ENCODE measurements at places on chromosomes 7 and 10. TPM values are rescaled to one million over a fixed set of nuclear protein-coding genes. Genes with fewer than 3 reads are reported as not detected.
A peak's percentile ranks its signal among the peaks of the same experiment; 100 is the strongest.

The TEX36 gene
- total RNA-seq, result not detected

The EDRF1 gene
- 27.3 TPM for total RNA-seq

The PNPLA8 gene
- total RNA-seq, result 48.3 TPM

The AKR1C8 gene
- total RNA-seq, result not detected

The TEX47 gene
- not detected for total RNA-seq

The ARID5B gene
- 56.8 TPM for total RNA-seq

The EPDR1 gene
- total RNA-seq, result 12.2 TPM

The PPP1R9A gene
- total RNA-seq, result 25.7 TPM

The UPK3BL1 gene
- total RNA-seq, result 31.7 TPM

The SPDYE5 gene
- total RNA-seq, result not detected

The KLHL7 gene
- 39.4 TPM for total RNA-seq

The LRRC72 gene
- not detected for total RNA-seq

The SH3PXD2A gene
- total RNA-seq, result 10.6 TPM

GRCh38 chr7:67267914-67268313, 271.3 kb downstream of the TYW1 start:
- no peak for DNase-seq

DNA sequence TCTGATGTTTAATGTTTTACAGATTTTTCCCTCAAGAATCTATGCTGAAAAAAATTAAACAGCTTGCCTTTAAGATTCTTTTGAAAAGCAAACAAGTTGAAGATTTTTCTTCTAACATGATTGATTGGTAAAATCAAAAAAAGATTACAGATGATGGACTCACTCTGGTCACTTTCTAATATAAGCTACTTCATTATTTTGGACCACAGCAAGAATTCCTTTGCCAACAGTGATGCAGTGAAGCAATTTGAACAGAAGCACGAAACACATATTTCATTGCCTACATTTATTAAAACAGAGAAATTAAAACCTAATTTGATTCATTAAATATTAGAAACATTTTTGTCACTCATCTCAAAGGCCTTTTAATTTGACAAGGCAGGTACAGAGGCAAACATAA, 82.1 kb upstream of the SGCE start:
- no peak for DNase-seq

- DNase-seq, result peak; percentile 87
These were observed 14.7 kb upstream of the NXPH1 start for GRCh38 chr7:8418629-8419245.

DNA sequence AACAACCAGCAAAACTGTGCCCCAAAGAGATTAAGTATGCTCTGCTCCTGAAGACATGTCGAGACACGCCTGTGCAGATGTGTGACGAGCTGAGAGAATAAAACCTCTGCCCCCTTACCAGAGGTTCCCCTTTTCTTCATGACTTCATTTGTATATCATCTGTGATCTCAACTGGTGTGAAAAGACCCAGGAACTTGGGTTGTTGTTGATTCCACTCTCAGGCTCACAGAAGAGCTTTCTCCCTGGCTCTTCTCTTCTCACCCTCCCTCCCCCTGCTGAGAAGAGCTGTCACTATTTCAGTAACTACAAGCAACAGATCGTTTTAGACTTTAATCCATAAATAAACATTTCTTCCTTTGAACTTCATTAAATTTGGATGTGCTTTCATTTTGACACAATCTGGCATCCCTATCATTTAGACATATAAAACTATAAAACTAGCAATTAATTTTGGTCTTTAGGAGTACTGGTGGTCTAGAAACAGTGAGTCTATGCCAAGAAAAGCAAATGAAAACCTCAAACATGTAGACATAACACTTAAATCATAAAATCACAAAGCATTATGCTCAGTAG, 179.3 kb upstream of the FZD8 start:
- no peak for DNase-seq

DNA sequence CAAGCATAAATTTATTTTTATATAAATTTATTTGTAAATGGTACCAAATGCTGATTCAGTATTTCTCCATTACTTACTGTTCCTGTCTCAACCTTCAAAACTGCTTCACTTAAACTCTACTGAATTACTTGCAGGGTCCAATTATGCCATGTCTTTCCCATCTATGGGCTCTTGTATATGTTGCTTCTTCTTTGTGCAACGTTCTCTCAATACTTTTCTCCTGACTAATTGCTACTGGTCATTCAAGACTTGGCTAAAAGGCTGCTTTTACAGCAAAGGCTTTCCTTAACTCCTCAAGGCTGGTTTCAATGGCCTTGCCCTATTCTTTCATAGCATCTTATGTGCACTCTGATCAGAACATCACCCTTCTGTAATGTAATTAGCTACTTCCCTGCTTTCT, 67.9 kb downstream of the RNLS start:
- no peak for DNase-seq

DNA sequence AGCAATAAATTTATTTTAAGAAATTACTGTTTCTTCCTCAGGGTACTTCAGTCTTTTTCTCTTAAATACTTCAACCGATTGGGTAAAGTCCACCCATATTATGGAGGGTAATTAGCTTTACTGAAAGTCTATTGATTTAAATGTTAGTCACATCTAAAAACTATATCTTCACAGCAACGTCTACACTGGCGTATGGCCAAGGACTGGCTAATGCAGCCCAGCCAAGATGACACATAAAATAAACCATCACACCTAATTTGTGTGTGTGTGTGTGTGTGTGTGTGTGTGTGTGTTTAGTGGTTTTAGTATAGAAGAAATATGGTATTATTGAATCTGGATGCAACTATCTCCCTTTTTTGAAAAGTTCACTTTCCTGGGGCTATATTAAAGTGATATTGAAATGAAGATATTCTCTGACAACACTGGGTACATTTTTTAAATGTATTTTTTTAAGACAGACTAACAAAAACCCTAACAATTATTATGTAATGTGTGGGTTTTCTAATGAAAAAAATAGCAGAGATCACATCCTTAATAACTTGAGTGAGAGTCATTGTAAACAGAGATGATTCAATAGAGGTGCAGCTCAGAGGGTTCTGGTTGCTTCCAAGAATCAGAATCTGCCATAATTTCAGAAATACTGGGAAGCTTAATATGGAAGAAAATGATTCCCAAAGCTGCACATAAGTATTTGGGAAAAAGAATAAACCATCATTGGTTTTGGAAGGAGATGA, 584.2 kb upstream of the MBL2 start:
- no peak for DNase-seq

- no peak for DNase-seq
These were observed 490.8 kb downstream of the TNS3 start for GRCh38 chr7:47091141-47091540.

DNA sequence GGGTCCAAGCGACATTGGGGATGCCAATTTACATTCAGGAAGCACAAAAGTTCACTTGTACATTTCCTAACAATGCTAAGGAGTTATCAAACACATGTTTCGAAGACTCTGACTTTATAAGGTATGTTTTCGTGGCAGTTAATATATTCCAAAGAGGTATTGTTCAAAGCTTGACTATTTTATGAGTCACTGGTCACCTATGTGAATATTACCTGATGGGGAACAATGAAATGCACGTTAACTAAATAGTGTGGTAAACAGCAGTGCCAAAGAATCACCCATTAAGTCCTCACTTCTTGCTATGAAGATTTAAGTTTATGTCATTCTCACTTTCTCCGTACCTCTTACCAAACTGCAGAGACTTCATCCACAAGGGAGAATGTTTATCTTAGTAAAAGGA, 550.2 kb downstream of the SORCS1 start:
- DNase-seq, result no peak

GRCh38 chr10:72694476-72695369, 2.8 kb downstream of the MCU start:
- peak; percentile 47 for DNase-seq

DNA sequence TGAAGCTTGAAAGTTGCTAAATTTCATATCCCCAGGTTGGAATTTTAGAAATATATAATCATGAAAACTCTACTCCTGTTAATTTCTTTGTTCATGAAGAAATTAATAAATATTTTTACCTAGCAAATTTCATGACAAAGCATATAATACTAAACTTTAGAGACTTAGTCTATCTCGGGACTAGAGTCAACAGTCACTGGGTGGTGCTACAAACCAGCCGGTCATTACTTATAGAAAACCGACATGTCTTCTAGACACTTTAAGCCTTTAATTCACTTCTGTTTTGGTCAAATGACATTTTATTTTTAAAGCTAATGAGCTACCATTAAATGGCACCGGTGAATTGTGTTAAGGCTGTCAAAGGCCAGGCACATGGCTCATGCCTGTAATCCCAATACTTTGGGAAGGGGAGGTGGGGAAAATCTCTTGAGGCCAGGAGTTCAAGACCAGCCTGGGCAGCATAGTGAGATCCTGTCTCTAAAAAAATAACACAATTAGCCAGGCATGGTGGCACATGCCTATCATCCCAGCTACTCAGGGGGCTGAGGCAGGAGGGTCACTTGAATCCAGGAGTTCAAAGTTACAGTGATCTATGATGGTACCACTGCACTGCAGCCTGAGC, 270.1 kb downstream of the CACNA2D1 start:
- no peak for DNase-seq

DNA sequence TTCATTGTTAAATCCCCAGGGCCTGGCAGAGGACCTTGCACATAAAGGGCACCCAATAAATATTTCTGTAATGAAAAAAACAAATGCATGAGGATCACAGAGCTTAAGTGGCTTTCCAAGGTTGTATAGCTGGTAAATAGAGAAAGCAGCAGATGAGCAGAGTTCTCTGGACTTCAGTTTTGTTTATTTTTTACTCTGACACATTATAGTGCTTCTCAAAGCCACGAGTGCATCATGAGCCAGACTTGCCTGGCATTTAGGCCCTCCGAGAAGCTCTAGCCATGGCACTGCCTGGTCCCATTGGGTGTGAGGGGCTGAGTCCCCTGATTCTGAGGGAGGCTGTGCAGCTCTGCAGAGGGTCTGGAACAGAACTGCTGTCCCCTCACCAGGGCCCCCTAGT, 87.2 kb upstream of the ZNF32 start:
- DNase-seq, result no peak

- no peak for DNase-seq
These were observed 266.1 kb upstream of the KLF6 start for GRCh38 chr10:4051011-4051640.

- DNase-seq, result no peak
These were observed 269.4 kb downstream of the CXCL12 start for GRCh38 chr10:44115516-44115915.

- no peak for DNase-seq
These were observed 64.2 kb upstream of the SH2B2 start for GRCh38 chr7:102222445-102222844.

- no peak for DNase-seq
These were observed 161.1 kb upstream of the SVIL start for GRCh38 chr10:29795850-29796249.

GRCh38 chr10:124643330-124644009, 100.7 kb downstream of the FAM53B start:
- DNase-seq, result no peak

DNA sequence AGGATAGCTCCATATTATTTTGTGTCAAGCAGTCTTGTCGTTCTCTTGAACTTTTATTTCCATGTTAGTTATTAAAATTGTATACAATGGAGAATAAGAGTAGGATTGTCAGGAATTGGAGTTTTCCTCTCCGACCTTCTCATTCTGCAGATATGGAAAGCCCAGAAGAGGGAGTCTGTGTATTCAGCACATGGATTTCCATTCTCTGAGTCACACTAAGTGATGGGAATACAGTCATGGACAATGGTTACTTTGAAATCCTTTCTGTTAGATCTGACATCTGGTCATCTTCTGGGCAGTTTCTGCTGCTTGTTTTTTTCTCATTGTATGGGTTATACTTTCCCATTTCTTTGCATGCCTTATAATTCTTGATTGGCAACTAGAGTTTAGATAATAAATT, 5.0 kb upstream of the TASOR2 start:
- DNase-seq, result no peak

DNA sequence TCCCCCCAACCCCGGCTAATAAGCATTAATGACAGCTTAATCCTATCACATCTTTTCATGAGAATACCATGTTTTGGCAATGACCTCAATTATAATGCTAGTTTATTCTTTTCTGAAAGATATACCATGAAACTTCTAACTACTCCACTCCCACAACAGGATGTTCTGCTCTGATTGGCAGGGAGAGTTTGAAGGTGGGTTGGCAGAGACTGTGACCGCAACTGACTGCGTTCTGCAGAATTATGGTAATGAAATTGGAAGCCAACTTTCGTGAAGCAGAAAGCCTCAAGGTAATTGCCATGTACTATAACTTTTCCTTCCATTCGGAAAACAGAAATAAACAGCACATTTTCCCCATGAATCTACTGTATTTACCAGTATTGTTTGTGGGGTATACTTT, 288.2 kb upstream of the SEMA3D start:
- no peak for DNase-seq

DNA sequence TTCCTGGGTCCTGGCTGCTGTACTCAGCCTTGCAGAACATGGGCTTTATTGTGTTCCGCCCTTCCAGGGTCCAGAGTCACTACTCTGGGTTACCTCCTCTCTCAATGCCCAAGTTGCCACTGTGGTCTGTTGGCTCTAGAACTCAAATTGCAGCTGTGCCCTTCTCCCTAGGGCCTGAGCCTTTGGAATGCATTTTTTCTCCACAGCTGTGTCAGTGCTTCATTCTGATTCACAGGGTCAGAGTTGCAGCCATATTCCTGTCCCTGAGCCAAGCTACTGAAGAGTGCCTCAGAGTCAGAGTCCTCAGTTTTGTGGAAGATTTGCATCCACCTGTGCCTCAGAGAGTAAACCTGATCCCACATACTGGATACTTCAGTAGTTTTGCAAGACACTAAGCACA, 167.5 kb downstream of the ITGB1 start:
- DNase-seq, result no peak

DNA sequence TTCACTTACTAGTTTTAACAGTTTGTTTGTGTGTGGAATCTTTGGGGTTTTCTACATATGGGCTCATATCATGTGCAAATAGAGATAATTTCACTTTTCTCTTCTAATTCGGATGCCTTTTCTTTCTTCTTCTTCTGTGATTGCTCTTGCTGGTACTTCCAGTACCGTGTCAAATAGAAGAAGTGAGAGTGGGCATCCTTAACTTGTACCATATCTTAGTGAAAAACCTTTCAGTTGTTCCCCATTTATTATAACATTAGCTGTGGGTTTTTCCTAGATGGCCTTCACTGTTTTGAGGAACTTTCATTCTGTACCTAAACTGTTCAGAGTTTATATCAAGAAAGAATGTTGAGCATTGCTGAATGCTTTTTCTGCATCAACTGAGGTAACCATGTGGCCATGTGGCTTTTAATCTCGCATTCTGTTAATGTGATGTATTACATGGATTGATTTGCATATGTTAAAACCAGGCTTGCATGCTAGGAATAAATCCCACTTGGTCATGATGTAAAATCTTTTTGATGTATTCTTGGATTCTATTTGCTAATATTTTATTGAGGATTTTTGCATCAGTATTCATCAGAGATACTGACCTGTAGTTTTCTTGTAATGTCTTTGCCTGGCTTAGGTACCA, 78.7 kb downstream of the FAM107B start:
- DNase-seq, result no peak

Data from hepatocyte (in vitro differentiated cells).